ENCODE measurements at places on chromosomes 16 and 17.

DNA sequence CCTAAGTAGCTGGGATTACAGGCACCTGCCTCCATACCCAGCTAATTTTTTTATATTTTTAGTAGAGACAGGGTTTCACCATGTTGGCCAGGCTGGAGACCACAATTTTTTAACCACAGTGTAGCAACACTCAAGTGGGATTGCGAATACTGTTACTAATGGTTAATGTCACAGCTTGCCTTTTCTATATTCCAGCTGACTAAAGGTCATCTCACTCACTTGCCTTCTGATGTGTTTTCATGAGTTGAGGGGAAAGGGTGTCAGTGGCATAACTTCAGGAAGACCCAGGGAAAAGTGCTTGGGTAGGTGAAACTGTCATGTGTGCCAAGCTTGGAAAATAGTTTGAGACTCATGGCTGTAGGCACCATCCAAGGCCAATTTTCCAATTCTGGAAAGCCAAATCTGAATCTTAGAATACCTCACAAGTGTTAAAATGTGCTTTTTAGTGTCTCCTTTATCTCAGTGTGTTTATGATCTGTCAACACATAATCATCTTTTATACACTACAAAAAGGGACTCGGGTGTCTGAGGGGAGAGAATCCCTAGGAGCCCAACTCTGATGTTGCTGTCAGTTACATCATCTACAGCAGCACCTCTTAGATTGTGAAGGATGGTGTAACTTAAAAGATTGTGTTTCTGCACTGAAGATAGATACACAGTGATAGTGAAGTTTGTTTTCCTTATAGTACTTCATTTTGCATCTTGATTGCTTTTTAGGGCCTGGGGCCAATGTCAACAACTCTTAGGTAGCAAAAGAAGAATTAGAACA, 27.1 kb downstream of the OGFOD1 start:
- no peak for DNase-seq

GRCh38 chr17:38710985-38711384, 5.9 kb downstream of the MLLT6 start:
- no peak for DNase-seq

DNA sequence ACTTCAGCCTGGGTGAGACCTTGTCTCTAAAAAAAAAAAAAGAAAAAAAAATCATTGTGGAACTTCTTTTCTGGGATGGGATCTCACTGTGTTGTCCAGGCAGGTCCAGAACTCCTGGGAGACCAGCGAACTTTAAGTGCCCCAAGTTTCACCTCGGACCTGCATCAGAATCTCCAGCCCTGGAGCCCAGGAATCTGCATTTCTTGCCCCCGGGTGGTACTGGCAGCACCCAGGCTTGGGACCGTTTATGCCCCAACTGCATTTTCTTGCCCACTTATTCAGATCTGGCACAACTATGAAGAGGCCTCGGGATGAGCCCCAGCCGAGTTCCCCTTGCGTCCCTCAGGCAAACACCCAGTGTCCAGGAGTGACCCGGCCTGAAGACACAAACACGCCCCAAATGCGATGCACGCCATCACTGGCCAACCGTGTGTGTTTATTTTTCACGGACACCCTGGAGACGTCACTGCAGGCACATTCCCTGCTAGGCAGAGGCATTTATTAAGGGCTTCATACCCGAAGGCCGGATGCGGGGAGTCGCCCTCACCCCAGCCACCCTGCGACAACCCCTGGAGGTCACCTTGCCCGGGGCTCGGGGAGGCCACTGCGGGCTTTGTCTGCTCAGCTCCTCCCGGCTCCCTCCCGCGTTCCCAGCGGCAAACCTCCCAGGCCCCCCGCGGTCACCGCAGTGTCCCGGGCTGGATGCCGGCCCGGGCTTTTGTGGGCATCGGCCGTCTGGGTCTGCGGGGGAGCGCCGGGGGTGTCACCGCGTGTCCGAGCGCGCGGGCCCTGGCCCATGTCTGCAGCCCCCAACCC, 684 bp upstream of the SPIRE2 start:
- DNase-seq: no peak

GRCh38 chr16:70805787-70806186, 4.8 kb upstream of the VAC14 start:
- no peak for DNase-seq

DNA sequence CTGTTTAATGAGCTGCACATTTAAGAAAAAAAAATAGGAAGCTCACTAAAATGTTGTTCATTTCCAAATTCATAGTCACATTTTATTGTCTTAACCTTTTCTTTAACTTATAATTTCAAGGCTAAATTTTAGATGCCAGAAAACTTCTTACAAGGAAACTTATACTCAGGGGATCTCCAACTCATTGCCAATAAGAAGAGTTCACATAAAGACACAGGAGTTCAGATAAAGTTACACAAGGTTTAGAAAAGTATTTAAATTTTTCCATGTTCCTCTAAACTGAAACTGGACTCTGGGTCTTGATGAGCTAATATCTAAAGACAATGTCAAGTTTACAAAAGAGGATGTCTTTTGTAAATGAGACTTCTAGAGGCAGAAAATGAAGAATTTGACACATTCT, 190.7 kb upstream of the KCNJ16 start:
- DNase-seq: no peak

GRCh38 chr16:84561291-84561690, 56.6 kb downstream of the COTL1 start:
- DNase-seq: no peak

- DNase-seq: no peak
These were observed 7.4 kb downstream of the MAP3K14 start for GRCh38 chr17:45309400-45309799.

- no peak for DNase-seq
These were observed 42.3 kb downstream of the ERCC4 start for GRCh38 chr16:13962232-13962631.

DNA sequence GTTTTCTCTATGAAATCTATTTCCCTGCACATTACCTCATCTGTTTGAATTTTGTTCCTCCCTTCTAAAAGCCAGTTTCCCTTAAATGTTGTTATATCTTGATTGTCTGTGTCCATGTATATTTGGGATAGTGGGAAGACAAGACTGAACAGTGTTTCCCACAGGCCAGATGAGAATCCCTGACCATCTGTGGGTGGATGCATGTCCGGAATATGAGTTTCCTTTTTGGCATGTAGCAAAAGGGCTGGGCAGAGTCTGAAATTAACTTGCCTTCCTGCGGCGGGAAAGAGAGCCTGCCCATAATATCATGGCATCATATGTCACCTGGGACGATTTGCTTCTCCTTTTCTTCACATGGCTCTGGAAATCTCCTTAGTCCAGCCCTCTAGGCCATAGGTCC, 385.8 kb upstream of the MAF start:
- no peak for DNase-seq

All from BJ (cell line).